Effector CD4-positive, alpha-beta T cell (primary cell): ENCODE measurements at places on chromosomes 7 and 10.

- DNase-seq: no peak
These were observed 144.5 kb downstream of the ADCY1 start for GRCh38 chr7:45718464-45719330.

GRCh38 chr7:142181211-142181610, 69.7 kb downstream of the MGAM2 start:
- DNase-seq: no peak

- DNase-seq: no peak
These were observed 372.8 kb upstream of the CELF2 start for GRCh38 chr10:10644676-10645385.

DNA sequence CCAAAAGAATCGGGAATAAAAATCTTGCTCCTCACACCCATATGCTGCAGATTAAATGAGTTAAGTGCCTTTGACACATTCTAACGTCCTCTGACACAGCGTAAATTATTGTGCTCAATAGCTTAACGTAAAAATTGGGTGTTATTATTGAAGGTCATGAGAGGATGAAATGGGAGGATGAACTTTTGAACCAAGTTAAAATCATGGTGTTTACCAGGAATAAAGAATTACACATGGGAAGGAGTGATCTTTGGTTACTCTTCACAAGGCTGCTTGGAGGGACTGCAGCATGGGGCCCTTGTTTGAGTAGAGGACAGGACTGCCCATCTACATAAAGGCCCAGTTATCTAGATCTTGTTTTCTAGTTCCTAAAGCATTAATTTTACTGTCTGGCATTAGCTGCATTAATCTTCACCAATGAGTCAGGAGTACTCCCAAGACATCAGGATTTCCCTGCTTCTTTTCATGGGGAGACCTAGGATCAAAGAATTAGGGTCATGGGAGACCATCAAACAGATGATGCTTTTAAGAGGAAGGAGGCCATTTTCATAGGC, 84.9 kb upstream of the PRR15 start:
- no peak for DNase-seq

- no peak for DNase-seq
These were observed 28.4 kb downstream of the DNAJC9 start for GRCh38 chr10:73218431-73219191.

DNA sequence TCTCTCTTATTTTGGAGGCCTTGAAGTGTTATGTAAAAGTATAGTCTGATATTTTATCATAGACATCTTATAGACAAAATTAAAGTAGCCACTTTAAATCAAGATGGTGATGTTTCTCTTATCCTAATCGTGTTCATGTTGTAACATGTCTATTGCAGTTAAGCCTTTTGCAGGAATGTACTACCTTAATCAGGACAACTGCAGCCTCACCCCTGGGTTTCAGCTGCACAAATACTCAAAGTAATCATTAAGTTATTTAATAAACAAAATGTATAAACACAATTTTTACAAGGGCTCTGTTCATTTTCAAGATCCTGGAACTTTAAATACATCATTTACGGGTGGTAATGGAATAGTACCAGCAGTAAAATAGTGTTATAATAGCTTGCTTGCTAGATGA, 14.4 kb upstream of the KIF5B start:
- no peak for DNase-seq

DNA sequence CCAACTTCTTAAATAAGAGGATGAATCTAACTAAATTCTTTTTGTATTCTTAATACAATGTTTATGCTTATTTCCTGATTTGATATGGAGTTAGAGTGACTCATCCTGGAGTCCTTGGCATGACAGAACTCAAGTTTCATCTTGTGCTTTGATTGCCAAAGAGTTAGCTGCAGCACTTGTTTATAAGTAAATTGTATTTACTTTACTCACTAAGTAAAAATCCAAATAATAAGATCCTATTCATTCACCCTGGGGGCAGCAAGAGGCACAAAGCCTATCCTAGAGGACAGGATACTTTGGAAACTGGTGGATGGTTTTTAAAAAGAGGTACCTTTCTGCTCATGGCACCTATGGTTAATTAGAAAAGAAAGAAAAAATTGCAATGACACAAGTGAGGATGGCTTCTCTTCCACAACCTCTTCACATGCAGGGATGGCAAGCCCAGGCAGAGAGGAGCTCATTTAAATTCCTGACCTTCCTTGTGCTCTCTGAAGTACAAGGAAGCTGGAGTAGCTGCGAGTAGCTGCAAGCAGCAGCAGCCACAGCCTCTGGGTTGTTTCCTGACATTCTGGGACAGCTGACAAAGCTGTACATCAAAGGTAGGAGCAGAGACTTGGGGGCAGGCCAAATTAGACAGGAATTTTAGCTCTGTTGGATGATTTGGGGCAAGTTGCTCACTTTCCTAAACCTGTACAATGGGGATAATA, 28.5 kb upstream of the CROT start:
- DNase-seq: no peak

DNA sequence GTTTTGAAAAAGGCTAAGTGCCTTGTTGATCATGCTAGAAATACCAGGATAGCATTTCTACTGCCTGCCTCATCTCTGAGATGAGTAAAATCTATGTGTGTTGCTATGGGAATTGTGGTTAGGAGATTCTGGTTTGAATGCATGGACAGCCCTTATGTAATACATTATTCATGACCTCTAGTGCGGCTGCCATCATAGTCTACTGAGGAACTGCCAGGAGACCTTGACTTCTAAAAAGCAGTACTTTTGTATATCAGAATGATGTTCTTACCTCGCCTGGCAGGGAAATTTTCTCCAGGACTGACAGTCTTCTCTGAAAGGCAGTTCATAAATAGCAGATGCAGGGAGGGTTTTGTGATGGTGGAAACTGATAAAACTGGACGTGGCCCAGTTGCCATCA, 248.5 kb downstream of the NSUN6 start:
- DNase-seq: no peak
